ENCODE measurements at places on chromosomes 11 and 22.
A peak's percentile ranks its signal among the peaks of the same experiment; 100 is the strongest.

DNA sequence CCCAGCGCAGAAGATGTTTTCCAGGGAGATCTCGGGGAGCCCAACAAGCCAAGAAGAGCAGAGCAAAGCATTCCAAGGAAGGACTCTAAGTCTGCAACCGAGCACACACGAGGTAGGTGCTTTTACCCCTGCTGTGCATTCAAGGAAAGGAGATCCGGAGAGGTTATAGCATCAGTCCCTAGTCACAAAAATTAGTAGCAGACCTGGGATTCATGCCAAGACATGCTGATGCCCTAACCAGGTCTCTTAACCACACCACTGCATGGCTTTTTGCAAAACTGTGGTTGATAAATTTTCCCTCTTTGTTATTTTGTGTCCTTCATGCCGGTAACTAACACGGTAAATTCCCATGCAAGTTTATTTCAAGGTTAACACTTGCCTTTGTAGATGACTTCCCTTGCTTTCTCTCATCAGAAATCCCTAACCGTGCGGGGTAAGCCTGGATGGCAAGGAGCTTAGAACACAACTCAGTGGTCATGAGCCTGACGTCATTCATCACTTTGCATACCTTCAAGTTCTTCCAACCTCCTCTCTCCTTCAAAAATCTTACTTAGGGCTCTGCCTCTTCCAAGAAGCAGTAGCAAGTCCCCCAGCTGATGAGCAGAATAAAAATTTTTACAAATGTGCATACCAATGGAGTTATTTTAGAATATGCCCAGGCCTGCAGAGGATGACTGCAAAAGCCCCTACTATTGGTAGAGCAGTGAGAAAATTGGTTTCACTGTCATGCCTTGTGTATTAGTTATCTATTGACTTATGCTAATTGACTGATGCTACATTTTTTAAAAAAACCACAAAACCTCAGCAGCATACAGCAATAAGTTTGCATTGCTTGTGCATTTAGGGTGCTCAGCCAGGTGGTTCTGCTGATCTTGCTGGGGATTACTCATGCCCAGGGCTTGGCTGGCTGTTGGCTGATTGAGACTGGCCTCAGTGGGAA, 465.1 kb downstream of the MN1 start:
- DNase-seq: no peak

GRCh38 chr22:27992294-27993165, 73.5 kb upstream of the PITPNB start:
- DNase-seq: peak; percentile 50

DNA sequence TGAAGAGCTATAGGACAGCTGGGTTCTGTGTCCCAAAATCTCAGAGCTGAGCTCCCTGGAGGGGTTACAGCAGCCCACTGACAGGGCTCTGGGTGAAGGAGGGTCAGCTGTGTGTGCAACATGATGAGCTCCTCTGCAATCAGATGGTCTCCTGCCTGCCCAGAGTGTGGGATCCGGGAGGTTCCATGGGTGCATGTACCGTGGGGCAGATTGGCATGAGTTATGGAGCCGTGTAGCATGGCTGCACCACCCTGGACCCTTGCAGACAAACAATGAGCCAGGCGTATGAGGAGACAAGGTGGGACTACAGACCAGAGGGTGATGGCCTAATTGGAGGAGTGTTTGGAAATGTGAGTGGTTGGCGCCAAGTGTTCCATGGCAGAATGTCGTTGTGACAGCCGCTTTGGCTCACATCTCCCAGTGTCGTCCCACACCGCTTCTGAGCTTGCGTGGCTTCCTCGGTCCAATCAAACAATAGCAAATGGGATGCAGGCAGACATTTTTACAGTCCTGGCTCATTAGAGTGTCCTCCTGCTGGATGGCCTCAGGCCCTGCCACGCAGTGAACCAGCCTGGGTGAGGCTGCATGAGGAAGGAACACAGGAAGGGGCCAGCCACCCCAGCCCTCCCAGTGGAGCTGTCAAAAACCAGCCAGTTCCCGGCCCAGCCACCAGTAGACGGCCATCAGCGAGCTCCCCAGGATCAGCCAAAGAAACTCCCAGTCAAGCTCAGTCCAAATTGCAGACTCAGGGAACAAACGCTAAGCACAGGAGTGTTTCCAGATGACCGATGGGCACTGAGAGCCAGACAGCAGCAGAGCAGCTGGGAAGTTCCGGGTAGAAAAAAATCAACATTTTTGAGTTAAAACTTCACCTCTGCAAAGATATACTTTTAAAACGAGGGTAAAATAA, 1066.9 kb downstream of the BRD1 start:
- DNase-seq: peak; percentile 38

- DNase-seq: no peak
Measured at GRCh38 chr22:35266277-35266676, 9.0 kb downstream of the HMGXB4 start.

- peak; percentile 62 for DNase-seq
Measured at GRCh38 chr22:40345815-40346184, 500 bp upstream of the ADSL start.

DNA sequence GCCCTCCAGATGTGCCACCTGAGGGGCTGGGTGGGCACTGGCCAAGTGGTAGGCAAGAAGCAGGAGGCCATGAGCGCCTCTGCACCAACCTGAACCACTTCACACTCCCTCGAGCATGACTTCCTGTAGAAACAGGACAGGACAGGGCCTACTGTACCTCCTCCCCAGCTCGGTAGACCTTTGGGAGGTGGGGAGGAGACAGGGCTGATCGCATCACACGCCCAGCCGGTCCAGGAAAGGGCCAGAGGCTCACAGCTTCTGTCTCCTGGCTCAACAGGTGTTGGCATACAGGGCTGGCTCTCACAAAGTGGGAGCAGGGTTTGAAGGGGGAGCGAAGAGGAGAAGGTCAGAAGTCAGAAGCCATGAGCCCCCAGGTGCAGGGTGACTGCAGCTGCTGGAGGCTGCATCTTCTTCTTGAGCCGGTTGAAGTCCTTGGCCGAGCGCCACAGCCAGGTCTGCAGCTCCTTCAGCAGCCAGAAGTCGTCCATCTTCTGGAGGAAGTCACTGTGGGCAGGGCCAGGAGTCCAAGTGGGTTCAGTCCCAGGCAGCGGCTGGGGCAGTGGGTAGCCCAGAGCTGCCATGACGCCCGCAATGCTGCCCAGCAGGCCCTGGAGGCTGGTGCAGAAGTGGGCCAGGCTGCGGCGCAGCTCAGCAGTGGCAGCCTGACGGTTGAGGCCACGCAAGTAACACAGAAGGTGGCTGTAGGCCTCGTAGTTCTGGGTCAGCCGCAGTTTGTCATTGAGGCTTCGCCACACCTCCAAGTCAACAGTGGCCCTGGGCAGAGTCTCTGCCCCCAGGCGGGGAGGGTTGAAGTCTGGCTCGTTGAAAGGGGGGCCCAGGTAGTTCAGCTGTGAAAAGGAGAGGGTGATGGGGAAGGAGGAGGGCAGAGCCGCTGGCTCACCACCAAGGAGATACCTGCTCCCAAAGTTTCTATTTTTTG, 8.3 kb downstream of the CLCF1 start:
- DNase-seq: no peak

DNA sequence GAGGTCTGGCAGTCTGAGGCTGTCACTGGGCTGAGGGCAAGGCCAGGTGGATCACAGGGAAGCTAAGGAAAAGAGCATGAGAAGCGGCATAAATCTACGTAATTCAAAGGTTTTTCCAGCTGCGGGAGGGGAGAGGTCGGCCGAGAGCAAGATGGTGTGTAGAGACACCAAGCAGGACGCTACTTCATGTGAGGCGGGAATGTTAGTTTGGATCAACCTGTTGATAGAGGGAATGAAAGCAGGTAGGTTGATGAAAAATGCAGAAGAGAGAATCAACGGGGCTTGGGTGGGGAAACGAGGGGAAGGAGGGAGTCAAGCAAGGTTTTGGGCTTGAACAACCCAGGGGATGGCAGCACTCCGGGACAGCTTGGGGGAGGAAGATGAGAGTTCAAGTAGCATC, 2.9 kb downstream of the B3GNT6 start:
- no peak for DNase-seq

GRCh38 chr11:112161012-112161411, 2.9 kb downstream of the IL18 start:
- no peak for DNase-seq

GRCh38 chr22:39959640-39960447, at the start of gene TMA7B:
TMA7B (plus strand) TSS chr22:39960397; CDS start chr22:39964375, 3,978 bp downstream.
- no peak for DNase-seq

DNA sequence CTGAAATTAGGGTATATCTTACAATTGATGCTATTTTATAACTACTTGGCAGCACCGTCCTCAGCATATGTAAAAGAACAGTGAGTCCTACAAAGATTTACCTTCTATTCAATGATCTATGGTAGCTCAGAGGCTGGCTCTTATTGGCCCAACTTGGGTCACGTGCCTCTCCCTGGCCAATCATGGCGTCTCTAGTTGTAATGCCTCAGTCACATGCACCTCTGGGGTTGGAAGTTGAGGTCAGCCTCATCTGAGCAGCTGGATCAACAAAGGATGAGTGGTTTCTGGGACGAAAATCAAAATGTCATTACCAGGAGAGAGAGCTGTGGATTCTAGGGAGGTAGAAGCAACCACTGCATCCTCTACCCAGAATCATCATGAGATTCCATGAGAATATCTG, 22.9 kb upstream of the ASPHD2 start:
- DNase-seq: no peak

GRCh38 chr22:45564349-45565030, 61.8 kb downstream of the FBLN1 start:
- DNase-seq: no peak

DNA sequence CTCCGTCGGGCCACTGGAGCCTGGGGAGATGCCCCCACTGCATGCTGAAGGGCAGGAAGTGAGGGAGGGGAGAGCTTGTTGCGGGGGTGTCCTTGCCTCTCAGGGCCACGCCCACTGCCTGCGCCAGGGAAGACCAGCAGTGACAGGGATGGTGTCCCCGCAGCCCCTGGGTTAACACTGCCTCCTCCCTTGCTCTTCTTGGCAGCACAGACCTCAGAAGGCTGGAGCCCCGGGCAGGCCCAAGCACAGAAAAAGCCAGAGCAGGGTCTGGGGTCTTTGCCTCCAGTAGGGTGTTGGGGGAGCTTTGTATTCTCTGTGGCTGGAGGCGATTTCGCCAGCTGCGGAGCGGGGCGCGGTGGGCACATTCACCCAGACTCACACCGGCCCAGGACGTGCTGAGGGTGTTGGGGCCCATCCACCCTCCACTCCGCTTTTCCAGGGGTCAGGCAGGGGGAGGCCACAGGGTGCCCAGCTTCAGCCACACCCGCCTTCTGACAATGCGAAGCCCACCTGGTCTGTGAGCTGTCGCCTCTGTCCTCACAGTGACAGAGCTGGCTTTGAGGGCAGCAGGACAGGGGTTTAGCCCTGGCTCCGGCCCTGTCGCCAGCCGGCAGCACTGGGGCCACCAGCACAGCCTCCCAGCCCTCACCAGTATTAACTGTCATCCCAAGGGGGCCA, 83.7 kb downstream of the CDKN1C start:
- DNase-seq: peak; percentile 53

DNA sequence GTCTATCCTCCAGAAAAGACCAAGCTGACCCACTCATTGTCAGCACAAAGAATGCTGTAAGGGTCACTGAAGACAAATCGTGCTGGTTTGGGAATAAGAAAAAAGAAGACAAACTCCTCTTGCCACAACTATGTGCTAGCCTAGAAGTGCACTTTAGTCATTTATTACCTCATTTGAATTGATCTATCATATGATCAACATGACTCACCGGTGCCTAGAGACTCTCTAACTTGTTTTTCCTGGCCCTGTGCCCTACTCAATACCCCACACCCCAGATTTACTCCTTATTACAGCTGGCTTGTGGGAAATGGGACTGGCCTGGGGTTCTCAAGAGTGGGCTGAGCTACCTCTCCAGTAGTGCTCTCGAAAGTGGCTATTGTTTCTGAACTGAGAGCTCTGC, 35.9 kb upstream of the HORMAD2 start:
- DNase-seq: no peak

DNA sequence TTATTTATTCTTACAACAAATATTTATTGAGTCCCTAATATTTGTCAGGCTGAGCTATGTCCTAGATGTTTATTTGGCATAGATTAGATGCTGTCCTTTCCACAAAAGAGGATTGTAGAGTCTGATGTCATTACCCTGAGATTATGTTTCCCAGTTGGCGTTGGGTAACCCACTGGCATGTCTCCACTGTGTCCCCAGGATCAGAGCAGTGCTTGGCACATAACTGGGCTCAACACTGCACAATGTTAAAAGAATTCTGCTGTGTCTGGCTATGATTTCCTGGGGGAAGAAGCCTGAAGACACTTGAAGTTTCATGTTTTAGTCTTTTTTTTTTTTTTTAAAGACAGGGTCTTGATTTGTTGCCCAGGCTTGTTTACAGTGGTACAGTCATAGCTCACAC, 4.0 kb downstream of the RCN1 start:
- no peak for DNase-seq
